ENCODE measurements at places on chromosomes 1 and 21. TPM values are rescaled to one million over a fixed set of nuclear protein-coding genes. Genes with fewer than 3 reads are reported as not detected.

GRCh38 chr1:23551849-23552248 is 7.5 kb downstream of the ID3 start:
- no peak overlapping the region for H3K4me3 ChIP-seq
- no peak for DNase-seq
- peaks cover 24% of the 10 kb centered on the region for H3K4me1 ChIP-seq
- no peaks in the 10 kb centered on the region for H3K27me3 ChIP-seq
- H3K36me3 ChIP-seq = no peaks in the 10 kb centered on the region

The MCOLN3 gene
- total RNA-seq = 0.61 TPM

- peaks cover 25% of the 10 kb centered on the region for H3K4me1 ChIP-seq
- no peaks in the 10 kb centered on the region for H3K27me3 ChIP-seq
- peaks cover 32% of the 10 kb centered on the region for H3K36me3 ChIP-seq
- peak overlapping the region; percentile 96 for H3K27ac ChIP-seq
- DNase-seq = no peak
These were observed 68.5 kb downstream of the ATP2B4 start for GRCh38 chr1:203695116-203695515.

The CD2 gene
- total RNA-seq = 4.0 TPM

DNA sequence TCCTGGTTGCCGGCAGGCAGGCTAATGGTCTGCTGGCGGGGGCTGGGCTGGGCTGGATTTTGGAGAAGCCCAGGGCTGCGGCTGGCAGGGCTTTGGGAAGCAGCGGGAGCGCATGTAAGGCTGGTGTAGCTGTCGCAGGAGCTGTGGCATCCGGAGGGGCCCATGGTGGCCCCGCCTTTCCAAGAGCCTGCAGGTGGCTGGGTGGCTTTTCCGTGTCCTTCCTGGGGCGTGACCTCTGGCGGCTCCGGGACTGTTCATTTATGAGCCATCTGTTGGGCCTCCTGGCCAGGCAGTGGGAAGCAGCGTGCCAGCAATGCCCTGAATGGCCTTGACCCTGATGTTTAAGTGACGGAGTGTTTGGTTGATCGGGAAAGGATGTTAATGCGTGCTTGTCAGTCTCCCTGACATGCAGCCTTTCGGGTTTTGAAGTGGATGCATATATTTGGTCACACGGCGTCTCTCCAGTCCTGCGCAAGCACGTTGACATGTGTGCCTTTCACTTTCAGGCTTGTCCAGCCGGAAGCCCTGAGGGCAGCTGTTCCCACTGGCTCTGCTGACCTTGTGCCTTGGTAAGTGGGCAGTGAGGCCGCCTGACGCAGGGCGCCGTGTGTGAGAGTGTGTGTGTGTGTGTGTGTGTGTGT is 38.5 kb downstream of the AGPAT3 start:
- H3K27ac ChIP-seq = no peak overlapping the region
- no peaks in the 10 kb centered on the region for H3K27me3 ChIP-seq
- no peak overlapping the region for H3K4me3 ChIP-seq
- no peak for DNase-seq
- H3K4me1 ChIP-seq = peaks cover 8% of the 10 kb centered on the region
- H3K36me3 ChIP-seq = no peaks in the 10 kb centered on the region

GRCh38 chr1:233240829-233241682 is 54.5 kb downstream of the PCNX2 start:
- no peaks in the 10 kb centered on the region for H3K36me3 ChIP-seq
- DNase-seq = no peak
- H3K27ac ChIP-seq = no peak overlapping the region
- H3K4me1 ChIP-seq = no peaks in the 10 kb centered on the region
- no peaks in the 10 kb centered on the region for H3K27me3 ChIP-seq

DNA sequence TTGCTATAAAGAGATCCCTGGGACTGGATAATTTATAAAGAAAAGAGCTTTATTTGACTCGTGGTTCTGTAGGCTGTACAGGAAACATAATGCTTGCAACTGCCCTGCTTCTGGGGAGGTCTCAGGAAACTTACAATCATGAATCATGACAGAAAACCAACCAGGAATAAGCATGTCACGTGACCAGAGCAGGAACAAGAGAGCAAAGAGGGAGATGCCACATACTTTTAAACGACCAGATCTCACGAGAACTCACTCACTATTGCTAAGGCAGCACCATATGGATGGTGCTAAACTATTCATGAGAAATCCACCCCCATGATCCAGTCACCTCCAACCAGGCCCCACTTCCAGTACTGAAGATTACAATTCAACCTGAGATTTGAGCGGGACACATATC is 49.8 kb upstream of the RCC1 start:
- no peak overlapping the region for H3K4me3 ChIP-seq
- no peaks in the 10 kb centered on the region for H3K27me3 ChIP-seq
- peaks cover 12% of the 10 kb centered on the region for H3K4me1 ChIP-seq
- H3K36me3 ChIP-seq = no peaks in the 10 kb centered on the region
- no peak overlapping the region for H3K27ac ChIP-seq

- H3K27me3 ChIP-seq = no peaks in the 10 kb centered on the region
- no peak for DNase-seq
- H3K4me3 ChIP-seq = no peak overlapping the region
- H3K27ac ChIP-seq = peak overlapping the region; percentile 51
- H3K4me1 ChIP-seq = peaks cover 31% of the 10 kb centered on the region
These were observed 40.8 kb downstream of the ITSN1 start for GRCh38 chr21:33682992-33683627.

The HFM1 gene
- 0.76 TPM for total RNA-seq

DNA sequence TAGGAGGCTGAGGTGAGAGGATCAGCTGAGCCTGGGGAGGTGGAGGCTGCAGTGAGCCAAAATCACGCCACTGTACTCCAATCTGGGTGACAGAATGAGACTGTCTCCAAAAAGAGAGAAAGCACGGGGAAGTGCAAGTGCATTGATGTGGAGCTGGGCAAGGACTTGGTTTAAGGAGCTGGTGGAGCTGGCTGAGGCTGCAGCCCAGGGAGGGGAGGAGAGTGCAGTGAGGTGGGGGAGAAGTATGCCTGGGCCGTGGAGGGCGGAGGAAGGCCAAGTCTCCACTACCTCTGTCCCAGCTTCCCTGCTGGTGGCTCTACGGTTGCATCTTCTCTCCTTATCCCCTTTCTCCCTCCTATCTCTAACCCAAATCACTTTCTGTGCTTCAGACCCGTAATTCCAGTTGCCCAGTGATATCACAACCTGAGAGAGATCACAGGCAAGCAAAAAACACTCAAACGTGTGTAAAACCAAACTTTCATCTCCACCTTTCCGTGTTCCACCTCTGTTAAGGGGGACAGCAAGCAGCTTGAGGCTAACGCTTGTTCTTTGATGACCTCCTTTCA is 11.1 kb downstream of the TOR3A start:
- peaks cover 4% of the 10 kb centered on the region for H3K36me3 ChIP-seq
- DNase-seq = no peak
- peaks cover 13% of the 10 kb centered on the region for H3K4me1 ChIP-seq
- H3K27ac ChIP-seq = no peak overlapping the region
- H3K27me3 ChIP-seq = no peaks in the 10 kb centered on the region

The H3-3A gene
- 544 TPM for total RNA-seq
